ENCODE measurements at places on chromosomes 7 and 10.

DNA sequence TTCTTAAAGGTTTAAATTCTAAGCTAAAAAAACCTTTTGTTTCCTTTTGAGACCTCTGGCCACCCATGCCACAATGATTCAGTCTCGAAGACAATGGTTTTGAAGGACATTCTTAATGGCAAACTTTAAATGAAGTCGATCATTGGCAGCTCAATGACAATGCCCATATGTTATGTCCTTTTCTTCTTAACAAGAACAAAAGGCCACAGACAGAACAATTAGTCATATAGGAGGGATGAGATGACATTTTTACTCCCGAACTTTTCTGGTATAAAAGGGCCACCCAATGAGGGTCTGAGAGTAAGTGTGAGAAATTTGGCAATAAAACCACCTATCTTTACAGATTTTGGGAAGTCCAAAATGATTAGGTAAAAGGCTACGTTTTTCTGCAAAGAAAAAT, at the start of gene NPS:
Gene NPS (plus strand): TSS at position 301 of the 400 bp plus-strand sequence. CDS start 60 bp downstream, at position 361.
- no peak for DNase-seq

DNA sequence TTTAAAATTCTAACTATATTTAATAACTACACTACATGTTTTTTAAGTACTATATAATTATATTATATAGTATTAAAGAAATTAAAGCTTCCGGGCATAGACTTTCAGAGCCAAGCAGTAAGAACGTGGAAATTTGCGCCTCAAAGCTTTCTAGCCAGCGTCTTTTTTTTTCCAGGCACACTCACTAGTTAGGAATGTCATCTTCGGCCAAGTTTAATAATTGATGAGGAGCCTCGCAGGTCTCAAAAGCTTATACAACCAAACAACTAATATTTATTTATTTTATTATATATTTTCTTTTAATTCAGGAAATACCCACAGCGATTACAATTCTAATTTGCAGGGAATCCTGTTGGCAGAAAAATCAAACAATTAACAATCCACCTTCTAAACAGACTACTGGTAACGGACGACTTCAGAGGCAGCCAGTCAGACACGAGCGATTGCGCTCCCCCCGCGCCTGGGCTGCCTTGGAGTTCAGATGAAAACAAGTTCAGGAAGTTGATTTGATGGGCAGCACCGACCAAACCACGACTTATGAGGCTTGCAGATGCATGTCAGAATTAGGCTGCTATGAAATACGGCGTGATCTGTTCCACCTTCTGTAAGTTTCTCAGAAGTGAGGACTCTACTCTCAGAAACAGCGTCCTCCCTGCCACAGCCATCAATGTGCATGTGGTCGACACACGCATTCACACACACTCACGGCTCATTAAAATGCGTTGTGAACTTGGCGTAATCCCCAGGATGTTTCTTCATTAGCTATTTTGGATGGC, 431.8 kb upstream of the MGMT start:
- DNase-seq = no peak

DNA sequence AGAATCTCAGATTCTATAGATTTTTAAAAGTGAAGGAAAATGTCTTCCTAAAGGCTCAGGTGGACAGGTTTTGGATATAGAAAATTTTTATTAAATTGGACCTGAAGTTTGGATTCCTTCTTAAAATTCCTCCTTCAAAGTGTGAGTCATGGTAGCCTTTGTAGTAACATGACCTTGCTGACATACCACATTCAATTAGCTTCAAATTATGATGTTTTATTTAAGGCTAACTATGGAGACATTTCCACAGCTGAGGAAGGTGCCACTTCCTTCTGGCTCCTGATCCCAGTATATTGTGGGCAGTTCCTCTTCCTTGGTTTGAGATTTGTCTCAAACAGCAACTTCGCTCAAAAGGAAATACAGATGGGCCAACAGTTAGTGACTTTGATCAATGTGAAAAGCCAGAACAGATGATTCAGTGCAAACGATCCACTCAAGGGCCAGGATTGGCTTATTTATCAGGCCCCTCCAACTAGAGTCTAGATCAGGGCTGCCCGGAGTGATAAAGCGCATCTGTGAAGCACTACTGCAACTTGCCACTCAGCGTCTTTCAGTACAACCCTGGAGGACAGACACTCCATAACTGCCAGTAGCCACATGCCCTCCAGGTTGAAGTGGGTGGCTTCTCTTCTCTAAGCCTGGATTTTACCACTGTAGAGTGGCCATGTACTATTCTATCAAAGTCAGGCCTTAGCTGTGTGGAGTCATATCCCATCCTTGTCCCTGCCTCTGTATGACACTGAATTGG, 573.5 kb downstream of the KIF20B start:
- no peak for DNase-seq

GRCh38 chr7:85102813-85103350, 84.0 kb downstream of the SEMA3D start:
- DNase-seq = no peak

- peak; percentile 22 for DNase-seq
Measured at GRCh38 chr10:20767028-20767427, 130.1 kb downstream of the NEBL start.

All from non-pigmented ciliary epithelial cell (primary cell).